ENCODE measurements at places on chromosomes 7 and 10. TPM values are rescaled to one million over a fixed set of nuclear protein-coding genes. Genes with fewer than 3 reads are reported as not detected.

DNA sequence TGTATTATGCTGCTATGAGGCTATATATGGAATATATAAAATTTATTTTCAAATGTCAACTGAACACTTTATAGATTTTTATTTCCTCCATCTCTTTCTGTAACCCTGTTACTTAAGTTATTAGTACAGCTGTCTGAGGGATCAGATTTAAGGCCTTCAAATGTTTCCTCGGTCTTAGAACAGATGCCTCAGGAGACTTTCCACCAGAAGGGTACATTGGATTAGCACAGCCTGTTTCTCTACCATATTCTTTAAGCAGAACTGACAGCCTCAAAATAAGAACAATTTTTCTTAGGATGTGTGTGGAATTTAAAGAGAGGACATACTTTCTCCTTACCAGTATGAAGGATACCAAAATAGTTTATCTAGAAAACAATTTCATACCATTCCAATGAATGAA is 53.0 kb upstream of the HGF start:
- no peak for DNase-seq

GRCh38 chr10:62130948-62131347 is 137.7 kb downstream of the RTKN2 start:
- no peak for DNase-seq

The POLR2J2 gene
- total RNA-seq = 15.9 TPM

The GLRX3 gene
- total RNA-seq = 43.5 TPM

The CHAT gene
- not detected for total RNA-seq
